ENCODE measurements at places on chromosomes 5 and 9.

- DNase-seq: no peak
These were observed 1.7 kb downstream of the GOLM1 start for GRCh38 chr9:86097510-86098224.

DNA sequence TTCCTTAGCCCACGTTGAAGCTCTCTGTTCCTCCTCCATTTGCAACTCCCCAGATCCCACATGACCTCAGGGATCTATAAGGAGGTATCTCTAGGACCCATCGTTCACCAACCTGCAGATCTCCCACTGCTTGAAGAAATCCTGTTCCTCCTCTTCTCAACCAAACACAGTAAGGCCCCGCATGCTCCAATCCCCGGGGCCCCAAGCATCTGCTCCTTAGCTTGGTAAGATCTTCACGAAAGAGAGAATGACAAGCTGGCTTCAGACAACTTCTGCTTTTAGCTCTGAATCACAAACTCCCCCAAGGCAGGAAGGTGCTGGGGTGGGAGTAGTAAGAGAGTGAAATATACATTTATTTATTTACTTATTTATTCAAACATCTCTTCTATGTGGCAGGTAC lies 33.0 kb upstream of the ARHGAP26 start:
- DNase-seq: no peak

GRCh38 chr5:149635394-149635793 lies 54.1 kb downstream of the ARHGEF37 start:
- no peak for DNase-seq

GRCh38 chr5:180101451-180102105 lies 30.0 kb upstream of the RNF130 start:
- no peak for DNase-seq

DNA sequence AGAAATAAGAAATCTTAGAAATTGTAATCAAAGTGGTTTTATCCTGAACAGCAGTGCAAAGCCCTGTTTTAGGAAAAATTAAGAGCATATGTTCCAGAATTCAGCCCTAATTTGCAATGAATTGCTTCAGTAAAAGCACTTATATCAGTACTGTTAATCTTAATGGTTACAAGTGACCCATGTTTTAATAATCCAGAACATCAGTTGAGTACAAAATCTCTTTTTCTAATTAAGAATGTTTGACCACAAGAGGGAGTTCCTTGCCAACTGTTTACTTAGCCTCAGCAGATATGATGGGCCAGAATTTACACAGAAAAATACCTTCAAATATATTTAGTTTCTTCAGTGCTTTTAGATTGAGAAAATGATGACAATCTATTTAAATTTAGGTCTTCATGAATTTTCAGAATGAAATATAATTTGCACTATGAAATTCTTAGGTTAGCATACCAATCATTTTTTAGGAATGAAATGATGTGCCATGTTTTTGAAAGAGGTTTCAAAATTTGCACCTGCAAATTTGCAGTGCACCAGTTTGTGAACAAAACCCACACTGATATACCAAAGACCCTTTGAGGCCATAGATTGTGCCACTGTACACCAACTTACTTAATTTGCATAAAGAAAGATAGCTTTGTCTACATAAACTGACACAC lies 926.3 kb upstream of the ARRDC3 start:
- no peak for DNase-seq

GRCh38 chr5:17218353-17219005 lies 1.0 kb downstream of the BASP1 start:
- DNase-seq: no peak

GRCh38 chr5:170813231-170813630 lies 29.7 kb downstream of the GABRP start:
- DNase-seq: no peak

- no peak for DNase-seq
These were observed 50.4 kb upstream of the SYNPO start for GRCh38 chr5:150589862-150590601.

DNA sequence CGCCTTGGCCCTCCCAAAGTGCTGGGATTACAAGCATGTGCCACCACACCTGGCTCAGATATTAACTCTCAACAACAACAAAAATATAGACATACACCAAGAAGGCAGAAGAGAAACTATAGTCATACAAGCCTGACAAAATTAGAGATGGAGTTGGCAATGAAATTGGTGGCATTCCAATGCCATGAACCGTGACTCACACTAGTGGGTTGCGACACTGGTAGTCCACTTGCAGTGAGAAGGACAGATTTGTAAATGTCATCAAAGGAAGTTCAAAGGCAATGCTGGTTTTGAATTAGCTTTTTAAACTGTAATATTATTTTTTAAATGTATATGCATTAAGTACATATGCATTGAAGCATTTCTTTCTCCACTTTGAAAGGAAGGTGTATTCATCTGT lies 8.5 kb upstream of the DNAJC25 start:
- DNase-seq: no peak

GRCh38 chr9:81741103-81741502 lies 51.8 kb upstream of the TLE1 start:
- DNase-seq: no peak

DNA sequence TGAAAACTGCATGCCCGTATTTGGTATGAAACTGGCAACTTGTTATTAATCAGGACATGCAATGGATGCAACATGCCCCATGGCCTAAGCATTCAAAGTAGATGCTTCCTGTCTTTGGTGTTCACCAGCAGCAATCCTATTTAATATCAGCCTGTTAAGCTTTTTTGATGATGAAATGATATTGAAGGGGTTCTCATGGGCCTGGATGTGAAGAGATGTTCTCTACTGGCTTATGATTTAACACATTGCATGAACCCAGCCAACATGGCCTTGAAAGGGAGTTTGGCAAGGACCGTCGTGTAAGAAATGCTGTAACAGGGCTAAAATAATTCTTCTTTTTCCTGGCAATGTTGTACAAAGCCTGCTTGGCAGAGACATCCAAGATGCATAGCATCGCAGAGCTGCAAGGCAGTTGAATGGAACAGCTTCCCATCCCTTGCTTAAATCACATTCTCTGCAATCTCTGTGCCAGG lies 111.2 kb downstream of the SMARCA2 start:
- no peak for DNase-seq

DNA sequence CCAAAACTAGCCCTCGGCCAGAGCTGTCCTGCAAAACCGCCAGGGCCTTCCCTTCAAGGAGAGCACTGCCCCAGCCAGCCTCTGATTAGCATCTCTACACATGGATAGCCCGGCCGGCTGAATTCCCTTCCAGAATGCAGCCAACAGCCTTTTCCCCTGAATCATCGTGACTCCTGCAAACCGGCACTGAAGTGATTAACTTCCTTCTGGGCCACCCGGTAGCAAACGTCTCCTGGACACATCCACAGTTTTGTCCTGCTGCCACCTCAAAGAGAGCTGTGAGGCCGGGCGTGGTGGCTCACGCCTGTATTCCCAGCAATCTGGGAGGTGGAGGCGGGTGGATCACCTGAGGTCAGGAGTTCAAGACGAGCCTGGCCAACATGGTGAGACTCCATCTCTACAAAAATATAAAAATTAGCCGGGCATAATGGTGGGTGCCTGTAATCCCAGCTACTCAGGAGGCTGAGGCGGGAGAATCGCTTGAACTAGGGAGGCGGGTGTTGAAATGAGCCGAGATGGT lies 21.1 kb upstream of the EEIG1 start:
- DNase-seq: no peak

GRCh38 chr5:129384736-129385135 lies 75.4 kb upstream of the ADAMTS19 start:
- no peak for DNase-seq

- DNase-seq: peak; percentile 4
These were observed 8.6 kb downstream of the HAPLN1 start for GRCh38 chr5:83711982-83712601.

GRCh38 chr5:72282878-72283277 lies 37.2 kb downstream of the MRPS27 start:
- DNase-seq: no peak

GRCh38 chr9:107007402-107007801 lies 144.4 kb downstream of the ZNF462 start:
- DNase-seq: no peak

GRCh38 chr9:96513622-96514021 lies 63.7 kb downstream of the HABP4 start:
- DNase-seq: no peak

- no peak for DNase-seq
These were observed 2.6 kb downstream of the HDAC3 start for GRCh38 chr5:141633871-141634561.

- DNase-seq: no peak
These were observed 66.1 kb downstream of the FBXL17 start for GRCh38 chr5:108315829-108316228.

DNA sequence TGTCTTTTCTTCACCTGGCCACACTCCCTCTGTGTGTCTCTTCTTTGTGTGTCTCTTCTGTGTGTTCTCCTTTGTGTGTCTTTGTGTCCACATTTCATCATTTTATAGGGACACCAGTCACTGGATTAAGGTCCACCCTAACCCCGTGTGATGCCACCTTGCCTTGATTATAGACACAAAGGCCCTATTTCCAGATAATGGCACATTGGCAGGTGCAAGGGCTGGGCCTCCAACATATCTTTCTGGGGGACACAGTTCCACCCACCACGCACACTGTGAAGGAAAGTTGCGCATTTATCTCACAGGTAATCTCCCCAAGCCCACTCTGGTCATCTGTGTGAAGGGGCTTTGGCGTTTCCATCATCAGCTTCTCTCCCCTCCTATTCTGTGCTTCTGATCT lies 334.6 kb upstream of the IRX1 start:
- DNase-seq: no peak

GRCh38 chr9:6488395-6488794 lies 75.4 kb downstream of the UHRF2 start:
- no peak for DNase-seq

- DNase-seq: no peak
These were observed 72.3 kb downstream of the OLFM1 start for GRCh38 chr9:135159801-135160200.

GRCh38 chr5:142981475-142981874 lies 211.3 kb downstream of the ARHGAP26 start:
- DNase-seq: no peak

- DNase-seq: no peak
These were observed 14.0 kb downstream of the P4HA2 start for GRCh38 chr5:132213666-132214065.

- DNase-seq: no peak
These were observed 251.6 kb downstream of the KIAA0825 start for GRCh38 chr5:94366811-94367210.

DNA sequence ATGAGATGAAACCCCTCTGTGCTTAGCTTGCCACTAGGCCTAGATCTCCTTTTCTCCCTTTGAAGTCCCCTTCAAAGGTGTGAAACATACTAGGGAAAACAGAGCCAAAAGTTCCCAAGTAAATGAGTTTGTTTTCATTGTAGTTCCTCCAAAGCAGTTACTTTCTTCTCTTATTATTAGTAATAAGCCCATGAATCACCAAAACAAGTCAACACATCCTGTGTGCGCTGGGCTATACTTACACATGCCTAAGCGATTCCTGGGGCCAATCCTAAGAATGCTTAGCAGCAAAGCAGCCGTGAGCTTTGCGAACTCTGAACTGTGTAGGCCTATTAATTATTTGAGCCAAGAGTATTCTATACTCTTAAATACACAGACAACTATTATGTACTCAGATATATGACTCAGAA lies 7.6 kb downstream of the ENC1 start:
- no peak for DNase-seq

All from NK-92 treated with Interleukin-12 subunit alpha and Interleukin-12 subunit beta, amount 100 ng/mL, for 24 hours (cell line).